ENCODE measurements at places on chromosomes 2 and 18.

GRCh38 chr2:66579186-66580126, 144.5 kb downstream of the MEIS1 start:
- DNase-seq: no peak

DNA sequence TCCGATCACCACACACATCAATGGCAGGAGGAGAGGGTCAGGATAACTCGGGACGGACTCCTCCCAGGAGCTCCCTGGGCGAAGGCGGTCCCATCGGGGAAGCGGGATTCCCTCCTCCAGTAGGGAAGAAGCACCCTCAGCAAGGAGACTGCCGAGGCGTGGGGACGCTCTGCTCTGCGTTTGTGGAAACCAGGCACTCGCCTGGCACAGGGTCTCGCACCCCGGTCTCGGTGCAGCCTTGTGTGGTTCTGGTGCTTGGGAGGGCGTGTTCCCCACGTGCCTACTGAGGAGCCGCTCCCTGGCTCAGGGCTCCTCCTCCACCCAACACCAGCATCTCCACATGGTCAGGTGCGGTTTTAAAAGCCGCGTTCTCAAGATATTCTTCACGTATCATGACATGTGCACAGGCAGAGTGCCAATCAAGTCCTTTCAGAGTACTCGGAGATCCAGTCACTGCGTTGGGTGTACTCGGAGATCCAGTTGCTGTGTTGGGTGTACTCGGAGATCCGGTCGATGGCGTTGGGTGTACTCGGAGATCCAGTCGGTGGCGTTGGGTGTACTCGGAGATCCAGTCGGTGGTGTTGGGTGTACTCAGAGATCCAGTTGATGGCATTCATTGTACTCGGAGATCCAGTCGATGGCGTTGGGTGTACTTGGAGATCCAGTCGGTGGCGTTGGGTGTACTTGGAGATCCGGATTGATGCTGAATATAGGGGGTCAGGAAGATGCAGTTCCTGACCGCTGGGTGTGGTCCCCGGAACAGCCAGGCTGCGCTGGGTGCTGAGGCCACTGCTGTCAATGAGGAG, 117.5 kb downstream of the RTP5 start:
- DNase-seq: no peak

DNA sequence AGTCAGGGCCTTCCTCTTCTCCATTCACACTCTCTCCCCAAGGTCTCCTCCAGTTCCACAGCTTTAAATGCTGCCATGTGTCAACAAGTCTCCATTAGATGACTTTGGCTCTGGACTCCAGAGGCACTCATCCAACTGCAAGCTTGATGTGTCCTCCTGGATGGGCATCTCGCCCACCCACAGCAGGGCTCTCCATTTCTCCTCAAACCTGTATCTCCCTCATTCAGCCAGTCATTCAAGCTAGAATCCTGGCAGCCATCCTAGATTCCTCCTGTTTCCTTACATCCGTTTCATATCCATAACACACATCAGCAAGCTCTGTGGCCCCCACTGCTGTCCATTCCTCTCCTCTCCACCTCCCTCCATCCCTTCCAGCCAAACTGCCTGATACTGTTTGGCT, 88.4 kb upstream of the AFF3 start:
- DNase-seq: no peak

DNA sequence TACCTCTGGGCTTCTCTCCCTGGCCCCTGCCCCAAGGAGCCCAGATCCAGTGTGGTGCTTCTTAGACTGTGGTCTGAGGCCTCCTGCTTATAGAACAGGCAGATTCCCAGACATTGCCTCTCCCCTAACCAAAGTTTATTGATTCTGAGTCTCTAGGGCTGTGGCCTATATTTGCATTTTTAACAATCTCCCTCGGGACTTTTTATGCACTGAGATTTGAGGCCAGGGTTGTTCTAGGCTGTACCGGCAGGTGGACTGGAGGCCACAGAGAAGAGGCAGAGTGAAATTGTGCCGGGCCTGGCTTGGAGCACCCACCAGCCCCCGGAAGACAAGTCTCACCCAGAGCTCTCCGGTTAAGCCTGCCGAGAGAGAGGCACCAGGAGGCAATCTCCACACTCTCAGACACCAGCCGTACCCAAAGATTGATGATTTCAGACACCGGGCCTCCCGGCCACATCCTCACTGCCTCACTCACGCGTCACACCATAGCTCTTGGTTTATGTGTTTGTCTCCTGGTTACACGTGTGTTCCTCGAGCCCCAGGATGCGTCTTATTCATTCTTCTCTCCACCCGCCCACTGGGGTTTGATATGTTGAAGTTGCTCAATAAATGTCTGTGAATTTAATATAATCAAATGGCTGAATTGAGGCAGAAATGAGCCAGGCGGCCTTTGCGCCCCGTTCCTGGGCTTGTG, 203.7 kb downstream of the KLHL29 start:
- DNase-seq: no peak

DNA sequence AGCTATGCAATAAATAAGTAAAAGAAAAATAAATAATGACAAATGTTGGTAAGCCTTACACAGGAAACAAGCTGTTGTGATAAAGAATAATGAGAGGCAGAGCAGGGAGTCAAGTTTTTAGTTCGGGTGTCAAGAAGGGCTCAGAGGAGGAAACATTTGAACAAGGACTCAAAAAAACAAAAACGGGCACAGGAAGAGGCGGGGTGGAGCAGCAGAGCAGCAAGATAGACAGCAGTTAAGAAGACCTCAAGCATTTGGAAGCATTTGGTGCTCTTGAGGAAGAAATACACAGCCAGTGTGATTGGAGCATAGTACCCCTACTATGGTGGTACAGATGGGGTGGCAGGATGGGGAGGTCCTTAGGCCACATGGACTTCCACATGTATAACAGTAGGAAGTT, 2.8 kb downstream of the TMEM169 start:
- no peak for DNase-seq

- DNase-seq: no peak
Observed at GRCh38 chr2:109676346-109676902, 62.3 kb downstream of the SOWAHC start.

- no peak for DNase-seq
Observed at GRCh38 chr2:158695305-158695704, 99.8 kb upstream of the DAPL1 start.

DNA sequence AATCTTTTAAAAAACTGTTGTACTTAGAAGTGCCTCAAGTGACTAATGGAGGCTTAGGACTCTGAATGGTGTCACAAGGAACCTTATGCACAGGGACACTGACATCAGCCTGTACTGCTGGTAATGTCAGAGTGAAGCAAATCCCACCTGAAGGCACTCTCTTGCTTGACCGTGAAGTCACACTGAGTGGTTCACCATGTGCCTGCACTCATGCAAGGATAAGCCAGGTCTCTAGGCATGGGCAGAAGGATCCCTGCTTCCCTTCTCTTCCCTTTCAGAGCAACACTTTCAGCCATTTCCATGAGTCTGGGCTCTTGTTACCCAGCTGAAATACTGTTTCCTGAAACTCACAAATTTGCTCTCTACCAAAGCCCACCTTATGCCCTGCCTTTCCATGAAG, 123.0 kb downstream of the NEDD4L start:
- no peak for DNase-seq

DNA sequence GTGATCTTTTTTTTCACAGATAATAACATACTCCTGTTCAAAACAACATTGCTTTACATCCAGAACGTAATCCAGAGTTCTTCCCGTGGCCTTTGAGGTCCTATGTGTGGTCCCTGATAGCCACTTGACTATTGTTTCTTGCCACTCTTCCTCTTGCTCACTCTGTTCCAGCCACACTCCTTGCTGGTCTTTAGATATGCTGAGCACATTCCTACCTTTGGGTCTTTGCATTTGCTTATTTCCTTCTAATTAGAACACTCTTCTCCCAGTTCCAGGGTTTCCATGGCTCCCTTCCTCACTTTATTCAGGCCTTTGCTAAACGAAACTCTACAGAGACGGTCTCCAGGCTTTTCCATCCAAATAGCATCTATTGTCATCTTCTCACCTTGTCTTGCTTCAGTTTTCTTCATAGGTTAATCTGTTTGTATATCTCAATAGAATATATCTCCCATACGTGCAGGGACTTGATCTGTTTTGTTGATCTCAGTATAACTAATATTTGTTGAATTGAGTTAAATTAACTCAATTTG, 59.9 kb downstream of the ACSL3 start:
- DNase-seq: no peak

GRCh38 chr2:2771721-2772411, 440.8 kb upstream of the MYT1L start:
- DNase-seq: no peak

DNA sequence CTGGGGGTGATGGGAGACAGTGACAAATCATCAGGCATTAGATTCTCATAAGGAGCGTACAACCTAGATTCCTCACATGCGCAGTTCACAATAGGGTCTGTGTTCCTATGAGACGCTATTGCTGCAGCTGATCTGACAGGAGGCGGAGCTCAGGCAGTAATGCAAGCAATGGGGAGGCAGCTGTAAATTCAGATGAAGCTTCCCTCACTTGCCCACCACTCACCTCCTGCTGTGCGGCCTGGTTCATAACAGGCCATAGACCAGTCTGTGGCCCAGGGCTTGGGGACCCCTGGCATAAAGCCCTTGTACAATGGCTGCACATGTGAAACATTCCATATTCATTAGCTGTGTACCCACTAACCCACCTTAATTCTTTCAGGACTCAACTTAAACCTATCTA, 18.0 kb downstream of the NMUR1 start:
- no peak for DNase-seq

GRCh38 chr2:217902379-217903141, 100.2 kb downstream of the TNS1 start:
- no peak for DNase-seq

- DNase-seq: no peak
Observed at GRCh38 chr2:30272761-30273573, 41.6 kb downstream of the LBH start.

GRCh38 chr2:218320704-218321336, 28.5 kb upstream of the TMBIM1 start:
- DNase-seq: no peak

- DNase-seq: no peak
Observed at GRCh38 chr2:20468549-20469500, 22.0 kb downstream of the RHOB start.

GRCh38 chr2:60154142-60154541, 399.3 kb downstream of the BCL11A start:
- no peak for DNase-seq

DNA sequence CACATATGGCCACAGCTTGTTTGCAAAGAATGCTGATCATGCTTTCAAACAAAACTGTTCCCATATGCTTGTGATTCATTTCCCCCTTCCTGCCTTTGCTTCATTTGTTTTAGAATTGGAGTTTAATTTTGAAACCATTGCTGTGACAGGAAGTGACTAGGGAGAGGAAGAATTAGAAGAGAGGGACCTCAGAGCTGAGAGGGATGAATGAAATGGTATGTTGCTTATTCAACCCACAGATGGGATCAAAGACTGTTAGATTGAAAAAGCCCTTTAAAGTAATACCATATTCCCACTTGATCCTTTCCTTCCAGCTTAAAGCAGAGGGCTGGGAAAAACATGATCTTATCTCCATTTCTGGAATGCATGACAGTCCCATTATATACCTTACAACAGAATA, 106.2 kb upstream of the RNF152 start:
- DNase-seq: no peak

GRCh38 chr18:48222118-48222517, 187.1 kb downstream of the ZBTB7C start:
- DNase-seq: no peak

- no peak for DNase-seq
Observed at GRCh38 chr2:234478121-234478858, 18.6 kb downstream of the ARL4C start.

GRCh38 chr2:192584976-192585375, 390.2 kb upstream of the TMEFF2 start:
- no peak for DNase-seq

DNA sequence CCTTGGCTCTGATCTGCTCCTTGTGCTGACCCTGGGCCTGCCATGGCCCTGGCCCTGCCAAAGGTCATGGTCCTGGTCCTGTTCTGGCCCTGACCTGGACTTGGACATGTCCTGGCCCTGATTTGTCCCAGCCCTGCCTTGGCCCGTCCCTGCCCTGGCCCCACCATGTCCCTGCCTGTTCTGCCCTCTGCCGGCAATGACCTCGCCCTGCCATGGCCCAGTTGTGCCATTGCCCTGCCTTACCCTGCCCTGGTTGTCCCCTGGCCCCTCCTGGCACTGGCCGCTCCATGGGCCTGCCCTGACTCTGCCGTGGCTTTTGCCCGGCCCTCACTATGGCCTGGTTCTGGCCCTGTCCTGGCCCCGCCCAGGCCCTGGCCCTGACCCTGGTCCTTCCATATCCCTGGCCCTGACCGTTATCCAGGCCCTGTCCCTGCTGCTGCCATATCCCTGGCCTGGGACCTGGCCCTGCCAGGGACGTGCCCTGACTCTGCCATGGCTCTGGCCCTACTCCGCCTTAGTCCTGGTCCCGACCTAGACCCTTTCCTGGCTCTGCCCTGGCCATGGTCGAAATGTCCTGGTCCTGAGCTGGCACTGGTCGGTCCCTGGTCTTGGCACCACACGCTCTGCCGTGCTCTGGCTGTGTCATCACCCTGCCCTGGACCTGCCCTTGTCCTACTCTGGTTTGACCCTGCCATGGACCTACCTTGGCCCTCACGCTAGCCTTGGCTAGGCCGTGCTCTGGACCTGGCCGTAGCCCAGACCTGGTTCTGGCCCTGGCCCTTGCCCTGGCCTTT, 6.8 kb upstream of the ANKRD62 start:
- DNase-seq: no peak

GRCh38 chr2:223724861-223725260, 112.5 kb downstream of the AP1S3 start:
- DNase-seq: no peak

GRCh38 chr2:1979569-1979968, 235.3 kb upstream of the PXDN start:
- no peak for DNase-seq

GRCh38 chr18:40917056-40917455, 1038.0 kb upstream of the PIK3C3 start:
- DNase-seq: no peak

DNA sequence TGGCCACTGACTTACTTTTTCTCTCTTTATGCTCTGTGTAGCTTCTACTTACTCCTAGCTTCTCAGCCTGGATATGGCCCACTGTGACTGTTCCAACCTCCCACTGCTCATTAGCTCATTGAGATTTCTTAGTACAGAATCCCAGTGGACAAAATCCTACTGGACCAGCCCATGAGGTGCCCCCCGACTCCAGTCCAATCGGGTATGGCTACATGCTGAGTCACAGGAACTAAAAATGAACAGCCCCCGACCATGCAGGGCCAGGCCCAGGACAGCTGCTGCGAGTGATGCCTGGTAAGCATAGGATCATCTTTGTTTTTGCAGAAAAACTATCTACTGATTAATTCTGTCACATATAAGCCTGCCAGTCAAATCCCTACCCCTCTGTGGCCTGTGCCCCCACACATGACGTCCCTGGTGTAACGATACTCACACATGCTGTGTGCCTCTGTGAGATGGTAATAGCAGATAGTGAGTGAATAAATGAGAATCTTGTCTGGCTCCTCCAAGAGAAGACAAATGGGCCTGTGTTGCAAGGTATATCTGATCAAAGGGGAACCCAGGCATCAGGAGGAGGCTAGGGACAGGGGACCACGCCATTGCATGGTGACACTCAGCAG, 85.9 kb upstream of the KLF7 start:
- DNase-seq: no peak
